Amniotic stem cell (primary cell): ENCODE measurements at places on chromosomes 3 and 15.

DNA sequence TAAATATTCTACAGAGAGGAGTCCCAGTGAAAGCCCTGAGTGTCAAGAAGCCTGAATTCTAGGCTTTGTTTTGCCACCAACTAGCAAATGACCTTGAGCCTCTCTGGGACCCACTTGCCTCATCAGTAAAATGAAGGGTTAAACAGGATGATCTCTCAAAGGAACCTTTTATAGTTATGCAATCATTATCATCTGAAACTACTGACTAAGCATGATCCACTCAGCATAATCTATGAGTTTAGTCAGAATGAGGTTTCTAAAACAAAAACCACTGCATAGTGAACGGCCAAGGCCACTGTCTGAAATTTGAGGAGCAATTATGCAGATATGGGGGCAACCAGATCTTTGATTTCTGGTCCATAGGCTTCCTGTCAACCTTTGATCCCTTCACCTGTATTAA lies 319.0 kb downstream of the MECOM start:
- DNase-seq, result no peak

GRCh38 chr3:151798466-151798865 lies 15.4 kb upstream of the AADAC start:
- DNase-seq, result no peak

GRCh38 chr15:85950101-85950500 lies 129.6 kb upstream of the AGBL1 start:
- DNase-seq, result no peak

GRCh38 chr3:172524611-172525010 lies 1.4 kb upstream of the TNFSF10 start:
- DNase-seq, result no peak

DNA sequence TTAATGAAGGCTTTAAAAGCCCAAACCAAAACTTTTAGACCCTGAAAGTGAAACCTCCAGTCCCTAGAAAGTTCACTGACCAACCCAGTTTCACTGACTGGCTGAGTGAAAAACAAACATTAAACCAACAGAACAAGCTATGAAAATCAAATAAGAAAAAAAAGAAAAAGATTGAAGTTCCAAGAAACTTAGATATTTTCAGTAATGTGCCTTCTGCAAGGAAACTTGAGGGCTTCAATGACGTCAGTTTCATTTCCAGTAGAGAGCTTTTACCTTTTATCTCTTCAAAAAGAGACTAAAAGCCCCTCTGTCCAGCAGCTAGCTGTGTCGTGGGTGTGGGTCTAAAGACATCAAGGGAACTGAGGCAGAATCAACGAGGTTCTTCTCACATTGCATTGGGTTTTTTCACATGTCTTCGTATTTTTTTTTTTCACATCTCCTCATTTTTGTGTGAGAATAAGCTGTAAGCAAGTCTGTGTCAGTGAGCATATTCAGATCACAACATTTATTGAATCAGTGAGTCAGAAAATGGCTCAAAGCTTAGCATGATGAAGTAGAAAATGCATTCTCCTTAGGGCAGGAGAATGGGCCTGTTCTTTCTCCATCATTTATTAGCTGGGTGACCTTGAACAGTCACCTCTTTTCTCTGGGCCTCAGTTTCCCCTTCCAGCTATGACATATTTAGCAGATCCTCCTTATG lies 54.8 kb upstream of the BCL6 start:
- DNase-seq, result no peak
